Smooth muscle cell of the brain vasculature (primary cell): ENCODE measurements at places on chromosomes 7 and 10.

DNA sequence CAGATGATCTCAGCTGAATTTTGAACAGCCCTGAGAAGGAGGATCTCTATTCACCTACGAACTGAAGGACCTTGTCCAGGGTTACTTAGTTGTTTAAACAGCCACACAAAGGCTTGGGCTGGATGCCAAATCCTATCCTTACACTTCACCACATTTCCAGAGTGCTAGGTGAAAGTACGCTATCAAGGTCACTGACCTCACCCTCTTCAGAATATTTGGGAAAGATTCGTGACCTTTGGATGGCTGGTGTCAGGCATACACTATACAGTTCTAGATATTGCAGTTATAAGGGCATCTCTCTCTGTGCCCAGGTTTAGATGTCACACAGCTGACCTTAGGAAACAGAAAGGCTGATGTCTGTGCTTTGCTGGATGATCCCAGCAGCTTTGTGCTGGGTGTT, 61.2 kb upstream of the ABLIM1 start:
- no peak for DNase-seq

GRCh38 chr7:47902013-47902412, 46.3 kb downstream of the PKD1L1 start:
- no peak for DNase-seq

GRCh38 chr7:29398011-29398410, 165.6 kb upstream of the PRR15 start:
- DNase-seq: no peak

GRCh38 chr7:73704640-73705550, 14.6 kb downstream of the STX1A start:
- DNase-seq: no peak

DNA sequence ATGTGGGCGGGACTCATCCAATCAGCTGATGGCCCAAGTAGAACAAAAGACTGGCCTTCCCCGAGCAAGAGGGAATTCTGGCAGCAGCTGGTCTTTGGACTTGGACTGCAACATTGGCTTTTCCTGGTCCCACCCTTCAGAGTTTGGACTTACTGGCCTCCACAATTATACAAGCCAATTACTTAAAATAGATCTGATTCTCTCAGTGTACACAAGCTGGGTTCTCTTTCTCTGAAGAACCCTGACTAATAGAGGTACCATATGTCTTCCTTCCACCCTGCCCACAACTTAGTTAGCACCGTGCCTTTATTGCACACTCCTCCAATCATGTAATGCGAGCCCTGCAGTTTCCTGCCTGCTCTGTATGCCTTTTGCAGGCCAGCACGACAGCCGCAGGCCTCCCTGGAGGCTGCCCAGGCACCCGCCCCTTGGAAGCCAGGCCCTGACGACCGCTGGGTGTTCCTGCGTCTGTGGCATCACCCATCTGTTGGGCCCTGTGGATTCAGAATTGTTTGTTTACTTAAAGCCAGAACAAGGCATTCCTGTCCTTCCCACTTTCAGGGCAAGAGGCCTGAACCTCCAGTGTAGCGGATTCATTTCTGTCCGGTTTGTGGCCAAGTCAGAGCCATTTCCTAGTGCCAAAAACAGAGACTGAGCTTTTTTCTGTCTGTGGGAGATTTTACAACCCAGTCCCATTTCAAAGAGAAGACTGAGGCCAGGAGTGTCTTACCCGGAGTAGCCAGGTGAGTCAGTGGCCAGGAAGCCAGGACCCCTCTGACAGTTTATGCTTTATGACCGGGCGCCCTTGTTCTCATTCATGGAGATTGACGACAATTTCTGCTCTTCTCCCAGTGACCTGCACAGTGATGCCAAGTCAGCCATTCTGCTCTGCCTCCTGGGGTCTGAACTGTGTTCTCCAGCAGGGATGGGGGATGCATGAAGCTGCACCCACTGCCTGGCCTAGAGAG, 968 bp upstream of the INMT start:
- DNase-seq: peak; percentile 73

- DNase-seq: peak; percentile 47
Measured at GRCh38 chr7:105664816-105665525, 83.7 kb upstream of the EFCAB10 start.

- DNase-seq: no peak
Measured at GRCh38 chr10:29078919-29079318, 210.0 kb upstream of the LYZL1 start.

GRCh38 chr7:157565981-157566630, 229.3 kb downstream of the DNAJB6 start:
- DNase-seq: no peak

- no peak for DNase-seq
Measured at GRCh38 chr10:77661100-77661499, 23.5 kb upstream of the KCNMA1 start.

- no peak for DNase-seq
Measured at GRCh38 chr7:37424995-37425394, 23.7 kb downstream of the ELMO1 start.

GRCh38 chr10:76229341-76229740, 797.9 kb downstream of the LRMDA start:
- no peak for DNase-seq

- DNase-seq: no peak
Measured at GRCh38 chr7:132485600-132486273, 90.5 kb downstream of the PLXNA4 start.

- DNase-seq: no peak
Measured at GRCh38 chr7:133863362-133864061, 263.6 kb upstream of the LRGUK start.

- no peak for DNase-seq
Measured at GRCh38 chr7:80642871-80643270, 4.4 kb downstream of the CD36 start.

- DNase-seq: no peak
Measured at GRCh38 chr10:121448766-121449421, 149.3 kb downstream of the FGFR2 start.

DNA sequence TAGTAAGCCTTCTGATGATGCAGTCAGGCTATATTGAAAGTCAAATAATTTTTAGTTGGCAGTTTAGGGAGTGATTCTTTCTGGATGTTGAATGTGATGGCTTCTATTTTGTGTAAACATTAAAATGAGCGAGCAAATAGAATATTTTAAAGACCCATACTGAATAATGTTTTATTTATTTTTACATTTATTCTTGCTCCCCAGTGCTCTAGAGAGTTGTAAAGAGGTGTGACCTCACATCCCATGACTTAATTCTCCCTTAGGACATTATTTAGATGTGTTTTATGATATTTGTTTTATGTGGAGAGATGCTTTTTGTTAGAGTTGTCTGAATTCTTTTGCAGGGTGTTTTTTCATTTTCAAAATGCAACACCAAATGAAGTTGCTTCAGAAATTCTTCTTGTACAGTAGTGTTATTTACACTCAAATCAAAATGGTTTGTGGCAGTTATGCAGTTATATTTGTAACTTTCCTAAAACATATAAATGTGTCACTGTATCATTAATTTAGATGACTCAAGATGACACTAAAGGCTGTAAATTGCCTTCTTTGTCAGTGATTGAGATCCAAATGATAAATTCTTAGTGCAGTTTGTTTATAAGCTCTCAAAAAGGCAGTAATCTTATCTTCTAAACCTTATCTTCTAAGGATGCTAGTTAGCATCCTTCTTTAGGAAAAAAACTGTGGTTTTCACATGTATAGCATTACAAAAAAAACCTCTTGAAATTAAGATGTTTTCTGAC, 12.4 kb downstream of the UMAD1 start:
- DNase-seq: no peak

DNA sequence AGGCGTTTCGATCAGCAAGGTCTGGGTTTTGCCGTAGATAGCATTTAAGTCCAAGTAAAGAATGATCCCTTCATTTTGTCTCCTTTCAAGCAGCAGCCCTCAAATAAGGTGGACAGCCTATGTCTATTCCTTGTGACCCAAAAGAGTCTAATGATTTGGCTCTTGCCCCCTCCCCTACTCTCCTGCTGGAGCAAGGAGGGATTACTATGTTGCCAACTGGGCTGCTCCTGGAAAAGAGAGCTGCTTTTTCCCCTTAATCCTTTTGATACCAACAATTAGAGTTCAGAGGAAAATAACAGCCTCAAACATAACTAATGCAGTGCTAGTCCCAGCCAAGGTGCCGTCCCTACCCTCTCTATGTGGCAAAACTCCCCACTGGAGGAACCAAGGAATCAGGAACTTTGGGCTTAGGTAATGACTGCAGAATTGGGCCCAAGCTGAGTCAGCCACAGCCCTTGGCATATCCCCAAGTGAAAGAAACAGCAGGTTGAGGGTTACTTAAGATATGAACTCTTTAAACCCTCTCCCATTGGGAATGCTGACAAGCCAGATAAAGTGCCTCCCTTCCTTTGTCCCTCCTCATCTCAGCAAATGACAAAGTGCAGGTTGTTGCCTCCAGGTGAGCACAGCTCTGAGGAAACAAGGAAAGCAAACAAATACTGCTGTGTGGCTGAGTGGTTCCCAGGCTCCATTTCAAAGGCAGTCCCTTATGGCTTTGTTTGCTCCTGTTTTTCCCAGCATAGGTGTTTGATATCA, 643.7 kb downstream of the INHBA start:
- DNase-seq: no peak

DNA sequence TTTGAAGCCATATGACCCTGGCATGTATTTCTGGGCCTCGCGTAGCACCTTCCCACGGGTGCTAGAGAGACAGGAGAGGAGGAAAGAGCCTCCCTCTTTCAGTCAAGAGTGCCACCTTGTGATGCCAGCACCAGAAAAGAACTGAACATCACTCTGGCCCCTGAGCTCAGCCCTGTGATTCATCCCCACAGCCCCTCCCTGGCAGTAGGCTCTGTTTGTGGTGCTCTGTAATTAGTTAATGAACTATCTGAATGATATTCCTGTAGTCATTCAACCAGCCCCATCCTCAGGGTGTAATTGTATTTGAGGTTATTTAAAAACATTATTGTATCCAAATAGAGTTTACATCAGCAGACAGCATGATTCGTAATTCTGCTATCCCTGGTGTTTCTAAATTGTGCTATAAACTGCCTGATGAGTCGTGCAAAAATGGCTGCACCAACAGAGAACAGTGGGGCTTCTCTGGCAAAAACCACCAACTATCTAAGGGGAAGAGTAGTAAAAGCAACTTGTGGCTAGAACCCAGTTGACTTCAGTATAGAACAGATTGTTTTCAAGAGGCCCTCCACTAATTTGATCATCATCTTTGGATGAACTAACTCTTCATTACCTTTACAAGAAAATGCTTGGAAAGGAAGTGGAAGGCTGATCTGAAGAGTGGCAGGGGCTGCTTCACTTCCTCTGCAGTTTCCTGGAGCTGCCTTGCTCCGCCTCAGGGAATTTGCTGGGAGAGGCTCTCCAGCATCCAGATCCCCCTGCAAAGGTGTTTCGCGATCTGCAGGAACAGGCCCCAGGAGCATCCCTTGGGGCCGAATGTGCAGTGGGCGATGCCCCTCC, 23.7 kb upstream of the TIAL1 start:
- DNase-seq: no peak

DNA sequence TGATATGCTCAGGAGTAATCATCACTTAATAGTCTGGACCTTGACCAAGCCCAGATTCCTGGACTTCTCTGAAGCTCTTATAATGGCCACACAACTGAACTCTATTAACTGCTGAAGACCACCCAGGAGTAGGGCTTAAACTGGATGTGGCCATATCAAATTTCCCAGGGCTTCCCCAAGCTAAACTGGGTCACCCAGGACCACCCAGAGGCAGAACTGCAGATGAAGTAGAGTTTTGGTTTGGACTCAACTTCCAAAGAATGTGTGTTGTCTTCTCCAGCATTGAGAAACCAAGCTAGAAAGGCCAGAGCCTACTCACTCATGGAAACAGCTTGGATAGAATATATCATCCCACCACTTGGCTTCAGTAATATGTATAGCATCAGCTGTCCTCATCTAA, 358.2 kb upstream of the MEOX2 start:
- DNase-seq: no peak

DNA sequence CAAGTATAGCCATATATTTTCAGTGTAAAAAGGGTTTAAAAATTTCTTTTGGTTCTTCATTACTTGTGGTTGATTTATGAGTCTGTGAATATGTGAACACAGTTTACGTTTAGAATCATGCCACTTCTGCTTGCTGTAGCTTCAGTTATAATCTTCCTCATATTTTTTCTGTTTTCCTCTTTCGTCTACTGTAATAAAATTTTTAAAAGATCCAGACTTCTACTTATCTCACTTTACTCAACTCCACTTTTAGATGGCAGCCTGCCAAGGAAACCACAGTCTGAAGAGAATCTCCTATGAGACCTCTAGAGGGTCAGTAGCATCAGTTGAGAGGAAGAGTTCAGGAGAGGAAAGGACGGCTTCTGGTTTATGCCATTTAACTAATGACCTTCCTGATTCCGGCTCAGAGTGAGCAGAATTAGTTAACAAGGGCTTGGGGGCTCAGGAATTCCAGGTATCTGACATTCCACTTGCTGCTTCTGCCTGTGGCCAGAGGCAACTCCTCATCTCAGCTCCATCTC, 21.4 kb downstream of the CREB5 start:
- DNase-seq: peak; percentile 13

GRCh38 chr10:5775685-5776084, 37.5 kb downstream of the GDI2 start:
- no peak for DNase-seq

- no peak for DNase-seq
Measured at GRCh38 chr10:75245354-75246250, 9.8 kb upstream of the COMTD1 start.

- DNase-seq: no peak
Measured at GRCh38 chr10:35486297-35486990, 118.7 kb upstream of the GJD4 start.

GRCh38 chr10:99370993-99371392, 41.8 kb downstream of the CNNM1 start:
- DNase-seq: no peak

DNA sequence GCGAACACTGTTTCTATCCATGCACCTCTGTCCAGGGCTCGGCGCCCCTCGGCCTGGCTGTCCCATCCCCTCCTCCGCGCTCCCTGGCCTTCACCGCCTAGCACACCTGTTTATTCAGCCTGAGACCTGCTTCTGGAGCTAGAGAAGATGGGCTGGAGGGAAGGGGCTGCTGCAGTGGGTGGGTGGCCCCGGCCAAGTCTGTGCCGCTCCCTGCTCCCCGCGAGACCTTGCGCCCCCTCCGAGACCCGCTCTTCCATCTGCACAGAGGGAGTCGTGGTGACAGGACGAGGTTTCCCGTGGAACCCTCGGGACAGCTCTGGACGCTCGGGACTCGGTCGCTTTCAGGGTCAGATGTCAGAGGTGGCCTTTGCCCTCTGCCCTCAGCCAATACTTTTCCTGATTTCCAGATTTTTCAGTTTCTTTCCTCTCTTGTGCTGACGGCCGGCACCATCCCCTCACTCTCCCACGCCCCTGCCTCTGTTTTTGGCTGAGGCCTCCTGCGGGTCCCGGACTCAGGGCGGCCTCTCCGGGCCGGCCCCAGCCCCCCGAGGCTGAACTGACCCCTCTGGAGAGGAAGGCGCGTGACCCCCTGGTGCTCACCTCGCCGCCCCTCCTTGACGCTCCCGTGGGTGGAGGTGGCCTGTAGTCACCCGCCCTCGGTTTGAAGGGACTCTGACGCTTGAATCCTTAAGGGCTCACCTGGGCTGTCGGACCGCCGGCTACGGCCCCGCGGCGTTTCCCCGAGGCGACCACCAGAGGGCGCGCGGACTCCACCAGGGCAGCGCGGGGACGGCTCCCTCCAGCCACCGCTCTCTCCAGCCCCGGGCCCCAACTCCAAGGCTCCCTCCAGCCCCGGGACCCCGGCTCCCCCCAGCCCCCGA, 15.6 kb downstream of the SHH start:
- no peak for DNase-seq
